ENCODE measurements at places on chromosomes 5 and 9.

GRCh38 chr9:107488375-107489143, 1.0 kb downstream of the KLF4 start:
- DNase-seq, result peak; percentile 32

DNA sequence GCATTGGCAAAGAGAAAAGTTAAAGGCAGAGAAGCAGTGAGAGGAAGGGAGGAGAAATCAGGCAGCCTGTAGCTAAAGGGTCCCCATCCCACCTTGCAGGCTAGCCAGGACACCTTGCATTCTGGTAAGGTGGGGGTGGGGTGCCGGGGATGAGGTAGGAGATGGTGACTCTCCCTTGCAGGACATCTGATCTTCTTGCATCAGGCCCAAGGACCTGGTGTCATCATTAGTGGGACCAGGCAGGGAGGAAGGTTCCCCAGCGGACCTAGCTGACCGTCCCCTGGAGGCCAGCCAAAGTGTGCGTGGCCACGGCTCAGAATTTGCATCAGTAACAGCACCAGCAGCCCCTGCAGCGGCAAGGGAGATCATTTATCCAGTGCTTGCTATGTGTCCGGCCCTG, 21.7 kb upstream of the CYSTM1 start:
- no peak for DNase-seq

DNA sequence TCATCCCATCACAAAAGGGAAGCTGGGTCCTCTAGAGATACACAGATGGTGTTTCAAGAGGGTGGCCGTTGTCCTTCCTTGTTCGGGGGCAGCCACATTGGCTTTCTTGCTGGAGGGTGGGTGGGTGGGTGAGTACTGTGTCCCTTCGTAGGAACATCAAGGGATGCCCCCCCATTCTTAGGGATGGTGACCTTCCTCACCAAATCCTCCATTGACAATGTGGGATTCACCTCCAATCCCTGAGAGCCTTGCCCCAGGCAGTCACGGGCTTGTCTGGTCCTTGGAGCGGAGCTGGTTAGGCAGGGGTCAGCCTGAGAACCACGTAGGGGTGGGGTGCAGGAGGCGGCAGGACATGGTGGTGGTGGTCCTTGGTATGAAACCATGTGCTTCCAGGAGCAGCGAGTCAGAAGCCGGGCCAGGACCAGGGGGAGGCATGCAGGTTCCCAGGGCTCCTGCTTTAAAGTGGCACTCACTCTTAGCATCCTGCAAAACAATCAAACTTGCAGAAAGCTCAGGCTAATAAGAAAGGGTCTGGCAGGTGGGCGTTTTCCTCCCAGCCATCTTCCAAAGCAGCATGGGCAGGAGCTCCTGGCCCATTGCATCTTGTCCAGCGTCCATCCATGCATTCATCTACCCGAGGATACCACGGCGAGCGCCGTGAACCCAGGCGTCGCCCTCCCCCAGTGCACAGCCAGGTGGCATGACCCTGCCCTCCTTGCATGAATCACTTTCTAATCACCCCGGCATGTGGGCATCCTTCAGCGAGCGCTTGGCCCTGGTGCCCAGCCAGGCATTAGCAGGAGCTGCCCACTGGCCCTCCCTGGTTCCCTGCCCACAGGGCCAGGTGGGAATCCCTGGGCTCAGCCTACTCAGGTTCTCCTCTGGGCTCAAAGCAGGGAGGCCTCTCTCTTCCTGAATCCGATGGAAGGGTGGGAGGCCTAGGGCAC, 76.4 kb downstream of the NTNG2 start:
- no peak for DNase-seq

- no peak for DNase-seq
Measured at GRCh38 chr9:87109851-87110250, 162.5 kb upstream of the GAS1 start.

DNA sequence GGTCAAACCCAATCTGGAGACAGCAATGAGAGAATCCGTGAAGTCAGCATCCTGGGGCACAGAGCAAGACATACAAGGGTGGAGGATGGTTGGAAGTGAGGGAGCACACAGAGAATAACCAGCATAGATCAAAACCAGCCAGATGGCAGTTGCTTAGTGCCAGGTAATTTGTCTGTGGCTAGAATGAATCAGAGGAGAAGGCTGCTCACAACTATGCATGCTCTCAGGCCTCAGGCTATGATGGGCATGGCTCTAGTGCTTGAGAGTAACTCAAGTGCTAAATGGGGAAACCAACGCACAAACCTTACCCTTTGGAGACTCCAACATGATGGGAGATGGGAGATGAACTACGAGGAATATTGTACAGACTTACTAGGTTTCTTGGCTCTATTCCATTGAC, 160.8 kb downstream of the DMRT2 start:
- DNase-seq, result no peak

DNA sequence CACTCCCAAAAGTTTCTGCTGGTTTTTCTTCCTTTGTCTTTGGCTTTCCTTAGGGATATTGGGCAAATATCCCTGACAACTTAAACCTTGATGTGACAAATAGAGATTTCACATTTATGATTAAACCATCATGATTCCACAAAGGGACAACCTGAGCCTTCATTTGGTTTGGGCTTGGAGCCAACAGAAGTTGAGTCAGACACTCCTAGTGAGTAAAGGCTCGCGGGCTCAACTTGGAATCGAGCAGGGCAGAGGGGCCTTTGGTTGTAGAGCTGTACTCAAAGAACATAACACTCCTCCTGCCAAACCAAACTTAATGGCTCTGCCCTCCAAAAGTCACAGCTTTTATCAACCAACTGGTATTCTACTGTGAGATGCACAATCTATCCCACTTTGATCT, 290.2 kb upstream of the MAP3K1 start:
- no peak for DNase-seq

- DNase-seq, result no peak
Measured at GRCh38 chr5:60208716-60209115, 315.2 kb upstream of the PDE4D start.

DNA sequence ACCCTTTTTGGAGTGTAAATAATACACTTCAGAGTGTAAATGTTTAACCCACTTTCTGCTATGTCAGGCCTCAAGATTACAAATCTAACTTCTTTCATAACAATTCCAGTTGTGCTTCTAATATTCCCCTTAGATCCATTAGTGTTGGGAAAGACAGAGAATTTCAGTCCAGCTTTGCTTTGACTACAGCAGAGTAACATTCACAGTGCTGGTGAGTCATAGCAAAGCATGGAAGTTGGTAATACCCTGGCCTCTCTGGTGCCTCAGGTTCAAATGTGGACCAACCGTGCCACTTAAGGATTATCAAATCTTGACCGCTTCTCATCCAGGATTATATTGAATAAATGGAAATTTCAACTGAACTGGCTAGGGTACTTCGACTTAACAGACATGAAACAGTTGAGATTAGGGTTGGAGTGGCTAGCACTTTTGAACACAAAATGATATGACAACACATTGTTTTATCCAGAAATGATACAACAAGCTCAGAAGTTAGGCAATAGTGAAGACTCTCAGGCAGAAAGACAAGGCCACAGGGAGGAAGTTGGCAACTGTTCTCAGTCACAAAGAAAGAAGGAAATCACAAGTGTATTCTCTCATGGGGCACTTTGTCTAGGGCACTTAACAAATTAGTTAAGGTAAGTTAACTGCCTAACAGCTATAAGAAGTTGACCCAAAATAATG, 24.4 kb upstream of the RASA1 start:
- DNase-seq, result peak; percentile 74

- DNase-seq, result no peak
Measured at GRCh38 chr9:122204055-122204454, 24.7 kb downstream of the LHX6 start.

DNA sequence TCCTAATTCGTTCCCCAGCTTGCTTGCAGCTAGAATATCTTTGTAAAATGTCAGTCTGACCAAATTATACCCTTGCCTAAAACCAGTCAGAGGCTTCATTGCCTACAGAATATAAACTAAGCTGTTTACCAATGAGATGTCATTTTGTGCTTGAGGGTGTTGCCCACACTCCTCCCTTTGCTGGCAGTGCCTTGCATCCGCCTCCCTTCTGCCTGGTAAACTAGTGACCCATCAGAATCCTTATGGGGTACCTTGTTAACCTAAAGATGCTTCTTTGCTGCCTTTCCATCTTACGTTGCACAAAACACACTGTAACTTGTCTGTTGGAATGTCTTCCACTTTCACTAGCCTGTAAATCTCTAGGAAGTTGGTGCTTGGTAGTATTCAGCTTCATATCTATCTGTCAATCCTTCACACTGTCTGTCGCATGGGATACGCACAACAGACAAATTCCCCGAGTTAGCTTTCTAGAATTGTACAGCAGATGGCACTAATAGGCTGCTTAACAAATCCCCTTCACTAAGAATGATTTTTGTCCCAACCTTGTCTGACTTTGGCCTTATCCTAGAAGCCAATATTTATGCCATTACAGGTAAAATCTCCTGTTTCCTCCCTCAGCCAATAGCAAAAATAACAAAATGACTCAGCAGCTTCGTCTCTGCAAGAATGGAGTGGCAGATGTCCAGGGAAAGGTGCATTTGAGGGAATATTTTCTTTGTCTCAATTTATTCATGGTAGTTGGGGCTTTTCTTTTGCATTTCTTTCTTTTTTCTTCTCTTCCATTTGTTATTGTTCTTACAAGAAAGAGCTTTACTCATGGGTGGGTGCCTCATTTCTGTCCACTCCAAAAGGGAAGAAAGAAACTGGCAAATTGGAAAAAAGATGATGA, 3.0 kb downstream of the NUDT2 start:
- DNase-seq, result peak; percentile 79

DNA sequence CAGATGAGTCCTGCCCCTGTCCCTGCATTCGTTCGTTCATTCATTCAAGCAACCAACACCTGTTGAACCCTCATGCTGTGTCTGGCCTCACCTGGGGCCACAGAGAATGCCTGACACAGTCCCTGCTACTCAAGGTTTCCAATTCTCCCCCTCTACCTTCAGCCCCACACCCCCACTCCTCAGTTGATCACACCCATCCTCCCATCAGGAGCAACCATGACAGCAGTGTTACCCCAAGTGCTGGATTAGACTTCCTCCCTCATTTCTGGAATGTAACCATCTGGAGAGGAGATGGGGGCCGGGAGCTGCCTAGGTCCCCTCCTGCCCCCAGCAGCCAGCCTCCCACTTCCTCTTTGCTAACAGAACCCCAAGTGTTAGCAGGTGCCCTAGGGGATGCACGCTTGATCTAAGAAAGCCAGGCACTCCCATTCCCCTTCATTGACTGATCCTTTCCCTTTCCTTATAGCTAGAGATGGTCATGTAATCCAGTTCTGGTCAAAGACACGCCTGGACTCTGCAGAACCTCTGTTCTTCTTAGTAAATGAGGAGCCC, 57.2 kb downstream of the SMIM23 start:
- DNase-seq, result no peak

DNA sequence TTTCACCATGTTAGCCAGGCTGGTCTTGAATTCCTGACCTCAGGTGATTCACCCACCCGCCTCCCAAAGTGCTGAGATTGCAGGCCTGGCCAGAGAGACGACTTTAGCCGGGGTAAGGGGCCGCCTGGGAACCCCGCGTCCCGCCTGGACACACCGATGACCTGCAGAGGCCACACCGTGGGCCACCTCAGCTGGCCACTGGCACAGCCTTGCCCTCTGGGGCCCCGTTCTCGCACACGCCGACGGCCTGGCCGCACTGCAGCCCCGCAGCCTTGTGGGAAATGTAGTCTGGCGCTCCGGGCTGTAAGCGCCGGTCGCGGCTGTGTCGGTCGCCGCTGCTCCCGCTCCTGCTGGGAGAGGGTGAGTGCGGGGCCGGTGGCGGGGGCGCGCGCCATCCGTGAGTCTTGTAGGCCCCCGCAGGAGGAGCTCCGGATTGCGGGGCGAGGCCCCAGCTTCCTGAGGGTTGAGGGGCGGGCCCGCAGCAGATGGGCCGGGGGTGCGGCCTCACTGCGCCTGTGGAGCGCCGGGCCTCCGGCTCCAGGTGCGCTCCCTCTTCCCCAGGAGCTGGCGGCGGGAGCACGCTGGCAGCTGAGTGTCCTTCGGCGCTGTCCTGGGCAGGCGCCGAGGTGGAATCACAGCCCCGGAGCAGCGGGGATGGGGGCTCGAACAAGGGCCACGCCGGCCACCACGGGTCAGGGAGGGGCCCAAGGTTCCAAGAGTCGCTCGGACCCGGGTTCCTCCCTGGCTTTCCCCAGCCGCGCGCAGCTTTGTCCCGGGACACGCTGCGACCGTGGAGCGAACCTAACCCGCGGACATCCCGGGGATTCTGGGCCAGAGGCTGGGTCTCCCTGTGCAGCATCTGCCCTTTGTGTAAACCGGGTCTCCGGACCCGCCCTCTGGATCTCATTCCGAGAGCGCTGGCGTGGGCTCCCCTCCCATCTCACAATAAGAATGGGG, at the start of gene ZFP2:
Gene ZFP2 (plus strand): TSS at position 299 of the 957 bp plus-strand sequence. CDS start 35,401 bp downstream, outside the sequence.
- peak; percentile 33 for DNase-seq

DNA sequence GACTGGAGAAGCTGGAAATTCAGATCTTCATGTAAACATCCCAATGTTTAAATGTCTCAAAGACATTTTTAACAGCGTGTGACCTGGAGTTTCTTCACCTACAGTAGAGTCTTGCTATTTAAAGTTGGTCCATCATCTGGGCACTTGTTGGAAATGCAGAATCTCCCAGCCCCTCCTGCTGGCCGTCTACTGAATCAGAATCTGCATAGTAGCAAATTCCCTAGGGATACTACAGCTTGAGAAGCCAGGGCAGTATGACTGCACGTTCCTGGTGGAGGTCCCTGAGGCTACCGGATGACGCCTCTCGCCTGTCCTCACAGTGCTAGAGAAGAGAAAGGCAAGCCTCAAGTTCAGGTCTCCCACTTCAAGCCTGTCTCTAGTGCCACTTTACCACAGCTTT, 15.7 kb downstream of the SAP30L start:
- DNase-seq, result no peak

- peak; percentile 60 for DNase-seq
Measured at GRCh38 chr9:5665059-5665458, 36.2 kb downstream of the RIC1 start.

GRCh38 chr5:107948377-107948776, 277.6 kb upstream of the EFNA5 start:
- DNase-seq, result no peak

- no peak for DNase-seq
Measured at GRCh38 chr5:78626009-78626571, 22.5 kb downstream of the LHFPL2 start.

DNA sequence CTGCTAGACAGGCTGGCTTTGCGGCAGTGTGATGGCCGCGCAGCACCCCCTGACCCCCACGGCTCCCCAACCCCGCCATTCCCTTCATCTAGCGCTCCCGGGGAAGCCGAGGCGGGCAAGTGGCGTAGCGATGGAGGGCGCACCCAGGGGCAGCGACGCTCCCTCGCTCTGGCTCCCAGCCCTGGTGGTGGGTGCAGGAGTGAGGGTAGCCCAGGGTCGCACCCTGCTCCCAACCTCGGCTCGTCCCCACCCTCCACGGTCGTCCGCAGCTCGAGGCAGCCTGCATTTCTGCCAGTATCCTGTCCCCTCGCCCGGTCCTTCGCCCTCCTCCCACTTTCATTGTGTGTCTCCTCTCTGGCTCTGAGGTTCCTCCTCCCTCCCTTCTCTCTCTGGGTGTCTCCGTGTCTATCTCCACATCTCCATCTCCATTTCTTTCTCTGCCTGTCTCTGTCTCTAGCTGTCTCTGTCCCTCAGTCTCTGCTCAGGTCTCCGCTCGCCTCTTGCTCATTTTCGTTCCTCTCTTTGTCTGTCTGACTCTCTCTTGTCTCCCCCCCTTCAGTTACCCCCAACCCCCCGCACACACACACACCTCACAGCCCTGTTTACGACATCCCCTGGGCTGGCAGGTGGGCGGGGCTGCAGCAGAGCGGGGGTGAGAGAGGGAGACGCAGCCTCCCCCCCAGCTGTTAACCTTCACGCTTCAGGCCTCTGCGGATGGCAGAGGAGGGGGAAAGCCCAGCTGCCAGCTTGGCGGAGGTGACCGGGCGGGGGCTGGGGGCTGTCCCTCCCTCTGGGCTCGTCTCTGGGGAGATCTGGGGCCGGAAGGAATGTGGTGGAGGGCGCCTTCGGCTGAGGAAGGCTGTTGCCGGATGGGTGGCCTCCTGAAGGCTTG, 48.7 kb upstream of the PSD2 start:
- DNase-seq, result no peak

GRCh38 chr5:154214371-154215106, 24.0 kb downstream of the GALNT10 start:
- DNase-seq, result no peak
